ENCODE measurements at places on chromosomes 1 and 21. TPM values are rescaled to one million over a fixed set of nuclear protein-coding genes. Genes with fewer than 3 reads are reported as not detected.

DNA sequence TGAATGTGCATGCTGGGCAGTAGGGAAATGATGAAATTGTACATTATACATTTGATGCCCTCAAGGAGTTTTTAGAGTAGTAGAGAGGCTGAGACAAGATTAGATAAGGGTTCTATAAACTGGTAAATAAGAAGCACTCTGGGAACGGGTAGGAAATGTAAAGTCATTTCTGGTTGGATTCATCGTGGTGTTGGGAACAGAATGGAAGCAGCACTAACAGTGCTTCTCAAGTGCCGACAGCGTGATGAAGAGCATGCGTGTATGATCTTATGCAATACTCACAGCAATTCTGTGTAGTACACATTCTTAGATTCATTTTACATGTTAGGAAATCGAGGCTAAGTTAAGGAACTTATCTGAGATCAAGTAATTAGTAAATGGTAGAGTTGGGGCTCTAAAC lies 45.9 kb downstream of the GPR88 start:
- peaks cover 17% of the 10 kb centered on the region for H3K4me1 ChIP-seq
- DNase-seq = no peak
- H3K36me3 ChIP-seq = peaks cover 2% of the 10 kb centered on the region
- no peak overlapping the region for H3K27ac ChIP-seq

- peaks cover 10% of the 10 kb centered on the region for H3K4me1 ChIP-seq
- peaks cover 15% of the 10 kb centered on the region for H3K36me3 ChIP-seq
- no peak for DNase-seq
- no peaks in the 10 kb centered on the region for H3K27me3 ChIP-seq
Observed at GRCh38 chr1:28450561-28450960, 55.3 kb upstream of the RCC1 start.

DNA sequence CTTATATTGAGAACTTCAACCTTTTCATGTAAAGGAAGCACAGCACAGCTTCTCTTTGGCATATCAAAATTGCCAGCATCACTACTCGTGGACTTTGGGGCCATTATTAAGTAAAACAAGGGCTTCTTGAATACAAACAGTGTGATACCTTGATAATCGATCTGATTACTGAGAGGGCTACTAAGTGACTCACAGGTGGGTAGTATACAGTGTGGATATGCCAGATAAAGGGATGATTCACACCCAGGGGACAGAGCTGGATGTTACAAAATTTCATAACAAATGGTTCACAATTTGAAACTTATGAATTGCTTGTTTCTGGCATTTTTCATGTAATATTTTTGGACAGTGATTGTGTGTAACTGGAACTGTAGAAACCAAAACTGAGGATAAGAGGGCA lies 15.4 kb downstream of the HDAC1 start:
- H3K27me3 ChIP-seq = peaks cover 1% of the 10 kb centered on the region
- peaks cover 31% of the 10 kb centered on the region for H3K36me3 ChIP-seq
- peaks cover 38% of the 10 kb centered on the region for H3K4me1 ChIP-seq
- H3K4me3 ChIP-seq = no peak overlapping the region

The OR2T11 gene
- not detected for total RNA-seq

The ACTL8 gene
- total RNA-seq = not detected
